Epithelial cell of alveolus of lung (primary cell): ENCODE measurements at places on chromosomes 2 and 18. TPM values are rescaled to one million over a fixed set of nuclear protein-coding genes. Genes with fewer than 3 reads are reported as not detected.

GULP1 gene
- total RNA-seq: 15.8 and 64.2 TPM in 2 replicates

REG3G gene
- total RNA-seq: not detected in 2 replicates

NEUROD1 gene
- not detected in 2 replicates for total RNA-seq

ANKRD30B gene
- total RNA-seq: not detected in 2 replicates

LONRF2 gene
- 0.13 TPM in 1 of 2 replicates, not detected in the other for total RNA-seq

IL36A gene
- not detected in 2 replicates for total RNA-seq

ZAP70 gene
- total RNA-seq: not detected in 2 replicates

QPCT gene
- total RNA-seq: 4.5 and 24.2 TPM in 2 replicates

TMEM178A gene
- total RNA-seq: 0.39 and 1.8 TPM in 2 replicates

CFAP221 gene
- not detected in 2 replicates for total RNA-seq

KRTCAP3 gene
- 2.7 TPM in 1 of 2 replicates, not detected in the other for total RNA-seq

FEV gene
- not detected in 2 replicates for total RNA-seq

BOK gene
- total RNA-seq: 23.3 and 64.8 TPM in 2 replicates

FAM124B gene
- total RNA-seq: 0.16 and 0.26 TPM in 2 replicates

BUB1 gene
- 11.1 and 31.0 TPM in 2 replicates for total RNA-seq

CCDC68 gene
- total RNA-seq: 20.2 and 36.8 TPM in 2 replicates

PIKFYVE gene
- total RNA-seq: 12.4 and 21.7 TPM in 2 replicates

EDAR gene
- not detected in 2 replicates for total RNA-seq

FBXO48 gene
- 0.24 and 0.65 TPM in 2 replicates for total RNA-seq

C18orf63 gene
- total RNA-seq: not detected in 2 replicates

CHRND gene
- total RNA-seq: 2.7 TPM in 1 of 2 replicates, not detected in the other

SLC16A14 gene
- 0.39 and 1.2 TPM in 2 replicates for total RNA-seq

FAM237A gene
- not detected in 2 replicates for total RNA-seq

CKAP2L gene
- total RNA-seq: 5.6 and 19.4 TPM in 2 replicates

CDKL4 gene
- 0.32 TPM in 1 of 2 replicates, not detected in the other for total RNA-seq

METTL4 gene
- 4.2 and 4.7 TPM in 2 replicates for total RNA-seq

BOLL gene
- 0.08 TPM in 1 of 2 replicates, not detected in the other for total RNA-seq

ALK gene
- not detected in 2 replicates for total RNA-seq

EPAS1 gene
- 38.7 and 119 TPM in 2 replicates for total RNA-seq

OXER1 gene
- total RNA-seq: 0.13 and 0.32 TPM in 2 replicates

APOB gene
- under 0.01 TPM in 1 of 2 replicates, not detected in the other for total RNA-seq

ALPI gene
- total RNA-seq: not detected in 2 replicates

OBSL1 gene
- 27.0 and 93.4 TPM in 2 replicates for total RNA-seq

CROCC2 gene
- 0.80 TPM in 1 of 2 replicates, not detected in the other for total RNA-seq

LYG2 gene
- not detected in 2 replicates for total RNA-seq

PAX8 gene
- total RNA-seq: 1.0 and 1.9 TPM in 2 replicates

CFAP65 gene
- not detected in 2 replicates for total RNA-seq

FARP2 gene
- 16.8 and 27.8 TPM in 2 replicates for total RNA-seq

KLHL29 gene
- total RNA-seq: 4.0 and 6.8 TPM in 2 replicates

RGPD8 gene
- 0.56 and 2.3 TPM in 2 replicates for total RNA-seq

CXCR1 gene
- total RNA-seq: not detected in 2 replicates

UNC80 gene
- total RNA-seq: under 0.01 TPM in 1 of 2 replicates, not detected in the other

LIMS3 gene
- 0.48 and 1.7 TPM in 2 replicates for total RNA-seq

RAD51AP2 gene
- total RNA-seq: under 0.01 TPM in 1 of 2 replicates, not detected in the other

UCN gene
- total RNA-seq: 1.0 and 11.3 TPM in 2 replicates

OTOS gene
- not detected in 2 replicates for total RNA-seq

GPAT2 gene
- 0.08 and 4.9 TPM in 2 replicates for total RNA-seq

R3HDM1 gene
- 13.2 and 19.3 TPM in 2 replicates for total RNA-seq

PGAP1 gene
- total RNA-seq: 6.3 and 16.4 TPM in 2 replicates

HOXD13 gene
- not detected in 2 replicates for total RNA-seq

CCDC148 gene
- total RNA-seq: under 0.01 TPM in 1 of 2 replicates, not detected in the other

NPHP1 gene
- total RNA-seq: 2.6 and 2.8 TPM in 2 replicates

ZNF521 gene
- 15.4 and 36.2 TPM in 2 replicates for total RNA-seq
